ENCODE measurements at places on chromosomes 5 and 9. TPM values are rescaled to one million over a fixed set of nuclear protein-coding genes. Genes with fewer than 3 reads are reported as not detected.

DNA sequence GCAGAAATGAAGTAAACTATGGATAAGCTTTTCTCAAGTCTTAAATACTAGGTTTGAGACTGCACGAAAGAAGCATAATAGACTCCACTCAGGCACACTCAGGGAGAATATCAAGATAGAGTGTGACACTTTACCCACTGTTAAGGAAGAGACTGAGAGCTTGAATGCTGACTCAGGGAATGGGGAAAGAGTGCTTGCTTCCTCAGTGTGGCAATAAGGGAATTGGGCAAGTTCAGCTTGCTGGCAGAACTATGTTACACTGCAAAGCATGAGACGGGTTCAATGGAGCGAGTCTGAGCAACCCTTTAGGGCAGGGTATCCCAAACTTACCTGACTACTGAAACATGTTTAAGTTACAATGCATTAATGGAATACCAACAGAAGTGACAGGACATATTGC lies 237.7 kb upstream of the MEF2C start:
- peaks cover 17% of the 10 kb centered on the region for H3K4me1 ChIP-seq
- H3K36me3 ChIP-seq, result no peaks in the 10 kb centered on the region
- no peak for DNase-seq
- H3K4me3 ChIP-seq, result no peak overlapping the region
- no peak overlapping the region for H3K27ac ChIP-seq
- H3K27me3 ChIP-seq, result no peaks in the 10 kb centered on the region

DNA sequence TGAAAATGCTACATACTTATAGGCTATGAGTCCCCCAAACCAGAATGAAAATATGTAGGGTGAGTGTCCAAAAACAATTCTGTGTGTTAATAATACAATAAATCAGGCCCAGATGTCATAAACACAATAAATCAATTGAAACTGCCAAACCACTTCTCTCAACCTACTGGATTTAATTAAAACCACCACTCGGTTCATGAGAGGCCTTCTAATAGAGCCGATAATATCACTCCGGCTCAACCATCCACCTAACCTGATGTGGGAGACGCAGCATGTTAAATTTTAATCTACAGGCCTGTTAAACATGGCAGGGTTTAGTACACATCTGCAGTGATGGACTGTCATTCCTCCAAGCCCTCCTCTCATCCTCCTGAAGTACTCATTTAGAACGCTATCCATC lies 734.5 kb upstream of the ZNF608 start:
- H3K4me1 ChIP-seq, result no peaks in the 10 kb centered on the region
- no peaks in the 10 kb centered on the region for H3K36me3 ChIP-seq
- DNase-seq, result no peak
- H3K27me3 ChIP-seq, result no peaks in the 10 kb centered on the region
- H3K4me3 ChIP-seq, result no peak overlapping the region

SFXN1 gene
- total RNA-seq, result 29.2 TPM

HSPA4 gene
- 90.7 TPM for total RNA-seq

DNA sequence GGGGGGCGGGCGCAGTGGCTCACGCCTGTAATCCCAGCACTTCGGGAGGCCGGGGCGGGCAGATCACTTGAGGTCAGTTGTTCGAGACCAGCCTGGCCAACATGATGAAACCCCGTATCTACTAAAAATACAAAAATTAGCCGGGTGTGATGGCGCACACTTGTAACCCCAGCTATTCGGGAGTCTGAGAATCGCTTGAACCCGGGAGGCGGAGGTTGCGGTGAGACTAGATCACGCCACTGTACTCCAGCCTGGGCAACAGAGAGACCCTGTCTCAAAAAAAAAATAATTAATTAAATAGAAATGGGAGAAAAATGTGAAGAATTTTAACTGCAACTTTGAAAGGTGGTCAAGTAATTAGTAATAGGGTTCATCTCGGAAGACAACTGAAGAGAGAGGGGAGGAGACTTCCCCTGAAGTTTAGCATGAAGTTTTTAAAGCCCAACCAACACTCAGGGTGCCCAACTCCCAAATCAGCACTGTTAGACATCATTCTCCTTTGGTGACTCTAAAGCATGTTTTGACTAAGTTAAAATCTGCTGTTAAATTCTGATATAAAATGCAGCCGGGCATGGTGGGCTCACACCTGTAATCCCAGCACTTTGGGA lies 1.4 kb upstream of the CSNK1A1 start:
- no peak overlapping the region for H3K4me3 ChIP-seq
- H3K27me3 ChIP-seq, result no peaks in the 10 kb centered on the region
- DNase-seq, result no peak

AFAP1L1 gene
- total RNA-seq, result 14.2 TPM

RUSC2 gene
- 28.2 TPM for total RNA-seq

LCN9 gene
- total RNA-seq, result not detected

DNA sequence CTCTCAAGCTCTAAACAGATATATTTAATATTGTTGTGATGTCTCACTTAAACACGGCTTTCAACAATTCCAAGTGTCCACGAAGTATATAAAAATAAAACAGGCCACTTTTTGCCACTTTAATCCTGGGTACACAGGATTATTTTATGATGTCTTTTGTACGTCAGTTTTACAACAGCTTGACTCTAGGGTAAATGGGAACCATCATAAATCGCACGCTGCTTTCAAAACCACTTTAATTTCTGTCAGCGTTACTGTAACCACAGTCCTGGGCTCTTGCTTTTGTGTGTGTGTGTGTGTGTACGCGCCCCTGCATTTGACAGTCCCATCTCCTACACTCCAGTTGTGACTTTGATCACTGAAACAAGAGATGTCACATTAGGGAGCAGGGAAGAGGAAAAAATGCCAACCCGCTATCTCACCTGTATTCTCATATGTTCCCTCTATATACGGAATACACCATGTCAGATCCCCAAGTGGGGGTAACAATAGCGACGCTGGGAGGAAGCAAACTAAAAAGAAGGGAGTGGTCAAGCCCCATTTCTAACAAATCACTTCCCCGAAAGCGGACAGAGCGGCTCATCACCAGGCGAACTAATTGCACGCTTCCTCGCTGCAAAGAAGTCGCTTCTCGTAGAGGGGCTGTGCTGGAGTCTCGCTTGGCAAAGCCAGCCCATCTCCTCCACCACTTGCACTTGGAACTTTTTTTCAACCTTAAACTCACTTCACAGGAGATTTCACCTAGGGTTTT lies 1.2 kb downstream of the BNC2 start:
- H3K4me3 ChIP-seq, result peak overlapping the region; percentile 41
- H3K36me3 ChIP-seq, result no peaks in the 10 kb centered on the region
- no peak for DNase-seq
- H3K27ac ChIP-seq, result no peak overlapping the region
- no peaks in the 10 kb centered on the region for H3K27me3 ChIP-seq

- H3K4me1 ChIP-seq, result no peaks in the 10 kb centered on the region
- H3K4me3 ChIP-seq, result no peak overlapping the region
- no peaks in the 10 kb centered on the region for H3K36me3 ChIP-seq
- H3K27me3 ChIP-seq, result no peaks in the 10 kb centered on the region
These were observed 45.0 kb upstream of the TDRD7 start for GRCh38 chr9:97366889-97367288.

DNA sequence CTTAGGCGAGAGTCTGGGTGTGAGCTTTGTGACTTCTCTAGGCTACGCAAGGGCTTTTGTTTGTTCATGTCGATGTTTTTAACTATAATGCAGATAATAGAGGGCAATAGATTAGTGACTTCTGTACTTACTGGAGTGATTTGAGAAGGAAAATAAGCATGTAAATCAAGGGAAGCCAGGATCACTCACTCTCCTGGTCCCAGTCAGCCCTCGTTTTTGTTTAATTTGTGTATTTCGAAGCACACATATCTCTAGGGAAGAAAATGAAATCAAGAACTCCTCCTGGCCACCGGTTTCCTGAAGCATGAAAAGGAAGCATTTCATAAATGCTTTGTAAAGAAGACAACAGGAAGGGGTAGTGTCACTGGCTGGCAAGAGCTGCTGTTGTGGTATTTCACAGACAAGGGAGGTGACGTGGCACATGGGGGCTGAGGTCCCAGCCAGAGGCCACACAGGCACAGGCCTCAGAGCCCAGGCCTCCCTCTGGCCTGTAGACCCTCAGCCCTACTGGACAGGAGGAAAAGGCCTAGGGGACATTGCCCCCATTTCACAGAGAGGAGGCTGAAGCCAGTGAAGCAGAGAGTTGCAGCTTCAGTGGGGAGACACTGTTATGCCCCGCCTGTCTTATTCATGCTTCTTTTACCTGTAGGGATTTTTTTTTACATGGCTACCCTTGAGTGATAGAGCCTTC lies 34.1 kb downstream of the IRF1 start:
- H3K27me3 ChIP-seq, result no peaks in the 10 kb centered on the region
- no peak overlapping the region for H3K4me3 ChIP-seq
- peak; percentile 87 for DNase-seq
- peaks cover 95% of the 10 kb centered on the region for H3K4me1 ChIP-seq
- peak overlapping the region; percentile 98 for H3K27ac ChIP-seq
- peaks cover 13% of the 10 kb centered on the region for H3K36me3 ChIP-seq
